ENCODE measurements at places on chromosomes 6 and 20. TPM values are rescaled to one million over a fixed set of nuclear protein-coding genes. Genes with fewer than 3 reads are reported as not detected.

Gene SNTA1
- total RNA-seq = 5.3 TPM

Gene PPP1R16B
- total RNA-seq = 12.0 TPM

- H3K36me3 ChIP-seq = peaks cover 11% of the 10 kb centered on the region
- no peaks in the 10 kb centered on the region for H3K27me3 ChIP-seq
- peak overlapping the region; percentile 88 for H3K4me3 ChIP-seq
- H3K4me1 ChIP-seq = peaks cover 39% of the 10 kb centered on the region
Measured at GRCh38 chr20:36950414-36951197, 902 bp downstream of the SAMHD1 start.

GRCh38 chr6:149459761-149460160, 25.1 kb downstream of the ZC3H12D start:
- no peaks in the 10 kb centered on the region for H3K36me3 ChIP-seq
- no peaks in the 10 kb centered on the region for H3K4me1 ChIP-seq
- H3K4me3 ChIP-seq = no peak overlapping the region
- DNase-seq = no peak
- no peak overlapping the region for H3K27ac ChIP-seq

GRCh38 chr6:152261179-152261578, 376.0 kb downstream of the SYNE1 start:
- no peaks in the 10 kb centered on the region for H3K27me3 ChIP-seq
- H3K4me1 ChIP-seq = no peaks in the 10 kb centered on the region
- DNase-seq = no peak
- H3K36me3 ChIP-seq = peaks cover 24% of the 10 kb centered on the region
- no peak overlapping the region for H3K4me3 ChIP-seq

DNA sequence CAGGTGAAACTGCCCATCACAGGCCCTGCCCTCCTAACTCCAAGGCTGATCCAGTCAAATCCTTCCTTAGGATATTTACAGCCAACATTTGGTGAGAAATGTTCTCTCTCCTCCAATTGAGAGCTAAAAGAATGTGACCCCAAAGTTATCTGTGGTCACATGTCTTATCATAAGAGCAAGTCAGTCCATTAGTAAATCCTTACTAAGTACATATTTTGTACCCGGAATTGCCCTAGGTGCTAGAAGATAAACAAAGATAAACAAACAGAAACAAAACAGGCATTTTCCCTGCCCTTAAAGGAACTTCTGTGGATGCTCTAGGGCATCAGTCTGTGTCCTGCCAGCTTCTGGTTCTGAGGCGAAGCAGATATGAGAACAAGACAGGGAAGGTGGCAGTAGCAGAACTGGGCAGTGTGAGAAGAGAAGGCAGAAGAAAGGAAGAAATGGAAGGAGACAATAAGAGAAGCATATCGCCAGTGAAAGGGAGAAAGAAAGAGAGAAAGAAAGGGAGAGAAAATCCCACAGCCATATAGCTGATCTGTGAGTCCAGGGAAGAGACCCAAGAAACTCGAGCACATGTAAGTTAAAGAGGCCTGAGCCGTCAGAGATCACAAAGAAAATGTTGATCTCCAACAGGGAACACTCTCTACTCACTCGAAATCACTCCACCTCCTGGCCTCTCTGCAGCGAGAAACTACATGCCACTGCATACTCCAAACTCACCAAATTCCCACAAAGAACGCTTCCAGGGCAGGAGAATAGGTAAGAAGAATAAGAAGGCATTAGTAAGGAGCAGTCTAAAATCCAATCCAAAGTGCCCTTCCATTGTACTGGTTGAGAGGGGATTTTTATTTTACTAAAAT, 41.7 kb downstream of the CDK5RAP1 start:
- no peak for DNase-seq
- no peaks in the 10 kb centered on the region for H3K4me1 ChIP-seq
- H3K36me3 ChIP-seq = peaks cover 36% of the 10 kb centered on the region
- H3K27me3 ChIP-seq = no peaks in the 10 kb centered on the region
- no peak overlapping the region for H3K4me3 ChIP-seq
- H3K27ac ChIP-seq = no peak overlapping the region

Gene NAPB
- 13.3 TPM for total RNA-seq

Data from WTC11 (cell line).